ENCODE measurements at places on chromosomes 12 and 14.

- DNase-seq, result no peak
- H3K4me1 ChIP-seq, result no peaks in the 10 kb centered on the region
- H3K36me3 ChIP-seq, result no peaks in the 10 kb centered on the region
Measured at GRCh38 chr14:78725086-78725485, 554.9 kb downstream of the NRXN3 start.

DNA sequence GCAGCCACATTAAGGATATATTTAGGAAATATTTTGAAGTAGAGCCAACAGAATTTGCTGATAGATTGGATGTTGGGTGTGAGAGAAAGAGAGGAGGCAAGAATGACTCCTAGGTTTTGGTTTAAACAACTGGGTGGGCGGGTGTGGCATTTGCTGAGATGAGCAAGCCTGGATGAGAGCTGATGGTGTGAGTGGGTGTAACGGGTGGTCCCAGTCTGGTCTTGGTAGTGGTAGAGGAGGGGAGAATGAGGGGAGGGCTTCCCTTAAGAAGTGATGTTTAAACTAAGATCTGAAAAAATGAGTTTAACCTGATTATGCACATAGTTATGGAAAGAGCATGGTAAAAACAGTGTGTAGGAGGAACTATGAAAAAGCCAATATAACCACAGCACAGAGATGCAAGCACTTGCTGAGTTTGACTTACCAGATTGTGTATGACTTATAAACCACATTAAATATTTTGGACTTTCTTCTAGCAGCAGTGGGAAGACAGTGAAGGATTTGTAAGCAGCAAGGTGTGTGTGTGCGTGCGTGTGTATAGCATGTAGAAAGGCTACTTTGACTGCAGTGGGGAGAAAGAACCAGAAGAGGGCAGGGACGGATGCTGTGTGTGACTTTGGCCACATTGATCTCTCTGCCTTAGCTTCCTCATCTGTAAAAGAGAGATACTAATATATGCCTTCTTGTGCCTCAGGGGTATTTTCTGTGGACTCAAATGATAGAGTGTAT is 139.7 kb downstream of the PRIMA1 start:
- H3K36me3 ChIP-seq, result peaks cover 3% of the 10 kb centered on the region
- no peak overlapping the region for H3K4me3 ChIP-seq
- no peak overlapping the region for H3K27ac ChIP-seq
- no peaks in the 10 kb centered on the region for H3K4me1 ChIP-seq
- peaks cover 36% of the 10 kb centered on the region for H3K27me3 ChIP-seq

DNA sequence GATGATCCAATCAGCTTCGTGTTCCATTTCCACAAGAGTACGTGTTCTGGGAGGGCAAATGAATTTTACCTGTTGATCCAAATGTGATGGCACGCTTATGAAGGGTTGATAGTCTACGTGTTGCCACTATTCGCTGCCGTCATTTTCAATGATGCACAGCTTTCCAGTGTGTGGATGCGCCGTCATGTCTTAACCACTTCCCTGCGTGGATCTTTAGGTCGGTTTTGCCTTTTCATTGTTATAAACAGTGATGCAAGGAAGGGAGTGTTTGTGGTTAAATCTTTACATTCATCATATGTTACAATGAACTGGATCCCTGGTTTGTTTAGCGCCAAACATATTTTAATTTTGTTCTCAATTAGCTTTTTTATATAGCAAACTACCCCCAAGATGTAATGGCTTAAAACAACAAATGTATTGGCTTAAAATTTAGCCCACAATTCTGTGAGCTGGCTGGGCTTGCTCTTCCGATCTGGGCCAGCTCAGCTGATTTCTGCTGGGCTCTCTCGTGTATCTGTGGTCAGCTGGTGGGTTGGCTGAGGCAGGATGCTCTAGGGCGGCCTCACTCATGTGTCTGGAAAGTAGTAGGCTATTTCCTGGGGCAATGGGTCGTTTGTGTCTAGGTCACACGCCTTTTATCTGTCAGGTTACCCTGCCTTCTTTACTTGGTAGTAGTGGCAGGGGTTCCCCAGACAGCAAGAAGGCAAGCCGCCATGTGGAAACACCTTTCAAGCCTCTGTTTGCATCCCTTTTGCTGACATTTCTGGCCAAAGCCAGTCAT is 176.7 kb downstream of the CRADD start:
- no peak overlapping the region for H3K4me3 ChIP-seq
- H3K27me3 ChIP-seq, result no peaks in the 10 kb centered on the region
- no peak overlapping the region for H3K27ac ChIP-seq
- H3K4me1 ChIP-seq, result peaks cover 20% of the 10 kb centered on the region
- peak; percentile 20 for DNase-seq

- H3K4me1 ChIP-seq, result no peaks in the 10 kb centered on the region
- H3K4me3 ChIP-seq, result no peak overlapping the region
- no peaks in the 10 kb centered on the region for H3K27me3 ChIP-seq
- DNase-seq, result no peak
- H3K36me3 ChIP-seq, result no peaks in the 10 kb centered on the region
- H3K27ac ChIP-seq, result no peak overlapping the region
Measured at GRCh38 chr14:65548878-65549277, 136.3 kb downstream of the FUT8 start.

GRCh38 chr14:97802430-97803373 is 1005.5 kb downstream of the VRK1 start:
- peaks cover 2% of the 10 kb centered on the region for H3K36me3 ChIP-seq
- H3K27ac ChIP-seq, result peak overlapping the region; percentile 50
- no peak overlapping the region for H3K4me3 ChIP-seq
- peaks cover 12% of the 10 kb centered on the region for H3K4me1 ChIP-seq
- no peak for DNase-seq

Measured in effector memory CD8-positive, alpha-beta T cell (primary cell).